ENCODE measurements at places on chromosomes 6 and 20.

GRCh38 chr20:15544742-15545141, 1028.5 kb downstream of the KIF16B start:
- no peak for DNase-seq

DNA sequence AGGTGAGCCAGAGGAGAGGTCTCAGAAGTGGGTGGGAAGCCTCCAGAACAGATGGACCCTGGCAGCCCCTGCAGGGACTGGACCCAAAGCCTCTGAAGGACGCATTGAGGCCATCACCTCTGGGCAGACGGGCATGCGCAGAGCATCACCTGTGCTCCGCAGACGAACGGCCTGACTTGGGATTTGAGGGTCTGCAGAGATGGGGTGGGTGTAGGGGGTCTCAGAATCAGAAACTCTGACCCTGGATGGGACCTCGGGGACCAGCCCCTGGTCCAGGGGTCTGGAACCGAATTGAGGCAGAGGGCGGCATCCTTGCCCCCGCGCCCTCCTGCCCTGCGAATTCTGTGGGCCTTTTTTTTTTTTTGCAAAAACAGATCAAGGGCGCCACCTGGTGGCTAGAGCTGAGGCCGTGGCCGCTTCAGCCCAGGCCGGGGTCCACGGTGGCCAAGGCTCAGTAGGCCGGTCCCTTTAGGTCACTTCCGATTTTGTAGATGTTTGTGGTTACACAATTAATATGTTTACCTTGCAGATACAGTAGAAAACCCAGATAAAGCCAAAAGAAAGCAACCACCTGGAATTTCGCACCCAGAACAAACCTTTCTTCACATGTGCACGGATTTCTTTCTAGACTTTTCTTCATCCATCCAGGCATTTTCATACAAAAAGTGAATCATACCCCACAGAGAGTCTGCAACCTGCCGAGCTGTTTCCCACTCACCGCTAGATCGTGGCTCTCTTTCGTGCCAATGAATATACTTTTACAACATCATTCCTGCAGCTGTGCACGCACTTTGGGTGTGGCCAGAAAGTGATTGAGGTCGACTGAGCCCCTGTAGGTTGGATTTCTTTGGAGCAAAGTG, 25.9 kb downstream of the ZBP1 start:
- no peak for DNase-seq

GRCh38 chr6:79614326-79615305, 16.5 kb upstream of the SH3BGRL2 start:
- DNase-seq: no peak

- DNase-seq: no peak
These were observed 70.5 kb upstream of the HINT3 start for GRCh38 chr6:125886021-125886420.

DNA sequence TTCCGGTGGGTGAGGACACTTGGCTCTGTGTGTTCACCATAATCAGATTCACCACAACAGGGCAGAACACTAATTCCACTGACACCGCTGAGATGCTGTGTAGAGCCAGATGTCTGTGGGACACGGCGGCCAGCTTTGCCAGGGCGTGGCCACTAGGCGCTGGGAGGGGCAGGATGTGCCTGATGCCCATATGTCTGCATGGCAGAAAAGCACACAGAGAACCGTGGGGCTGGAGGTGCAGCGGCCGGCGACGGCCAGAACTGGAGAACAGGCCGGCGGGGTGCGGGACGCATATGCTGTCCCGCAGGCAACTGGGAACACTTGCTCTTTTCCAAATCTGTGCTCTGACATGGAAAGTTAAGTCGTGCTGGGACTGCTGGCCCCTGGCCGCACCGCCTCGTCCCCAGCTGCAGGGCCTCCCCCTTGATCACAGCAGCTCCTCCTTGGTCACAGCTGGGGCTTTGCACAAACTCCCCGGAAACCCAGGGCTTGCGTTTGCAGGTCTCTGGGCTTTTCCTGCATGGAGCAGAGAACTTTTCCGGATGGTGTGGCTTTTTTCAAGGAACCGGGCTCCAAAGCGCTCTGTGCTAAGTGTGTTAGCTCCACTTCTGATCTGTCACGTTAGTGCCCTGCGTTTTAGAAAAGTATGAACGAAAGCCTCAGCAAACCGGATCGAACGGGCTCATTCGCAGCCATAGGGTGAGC, 31.1 kb downstream of the NTSR1 start:
- DNase-seq: no peak

- no peak for DNase-seq
These were observed 193.3 kb downstream of the SASH1 start for GRCh38 chr6:148535976-148536375.

DNA sequence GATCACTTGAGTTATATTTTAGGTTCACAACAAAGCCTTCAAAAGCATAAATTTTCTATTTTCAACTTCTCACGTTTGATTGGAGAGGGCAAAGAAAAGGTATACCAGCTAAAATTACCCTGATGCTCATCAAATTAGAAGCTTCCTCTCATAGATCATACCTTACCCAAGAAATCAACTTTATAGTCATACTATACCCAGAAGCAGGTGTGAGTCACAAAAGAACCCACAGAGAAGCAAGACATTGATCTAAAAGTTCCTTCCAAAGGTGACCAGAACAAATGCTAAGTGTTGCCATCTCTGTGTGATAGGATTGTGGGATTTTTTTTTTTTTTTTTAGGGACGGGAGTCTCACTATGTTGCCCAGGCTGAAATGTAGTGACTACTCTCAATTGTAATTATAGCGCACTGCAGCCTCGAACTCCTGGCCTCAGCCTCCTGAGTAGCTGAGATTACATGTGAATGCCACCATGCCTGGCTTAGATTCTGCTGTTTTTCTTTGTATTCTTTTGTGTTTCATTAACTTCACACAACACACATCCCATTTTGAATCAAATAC, 3.3 kb downstream of the EIF2S2 start:
- DNase-seq: no peak

- DNase-seq: no peak
These were observed 49.9 kb downstream of the FAM50B start for GRCh38 chr6:3899061-3899460.

DNA sequence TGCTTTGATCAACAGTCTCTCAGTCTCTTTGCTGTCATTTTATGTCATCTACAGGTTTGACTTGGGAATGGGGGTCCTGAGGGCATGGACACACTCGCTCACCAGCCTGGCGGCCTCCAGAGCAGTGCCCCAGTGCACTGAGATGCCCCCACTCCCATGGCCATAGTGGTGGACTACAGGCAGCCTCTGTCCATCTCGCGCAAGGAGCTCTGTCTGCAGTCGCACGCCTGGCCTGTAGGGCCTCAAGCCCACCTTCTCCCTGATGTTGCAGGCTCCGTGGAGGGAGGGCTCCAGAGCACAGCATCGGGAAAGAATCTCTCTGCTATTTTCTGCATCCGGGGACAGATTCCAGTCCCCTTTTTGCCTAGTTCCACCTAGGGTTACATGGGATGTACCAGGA, 22.6 kb downstream of the DDO start:
- no peak for DNase-seq

GRCh38 chr6:27814665-27815424, 97.4 kb downstream of the OR2B2 start:
- DNase-seq: no peak

DNA sequence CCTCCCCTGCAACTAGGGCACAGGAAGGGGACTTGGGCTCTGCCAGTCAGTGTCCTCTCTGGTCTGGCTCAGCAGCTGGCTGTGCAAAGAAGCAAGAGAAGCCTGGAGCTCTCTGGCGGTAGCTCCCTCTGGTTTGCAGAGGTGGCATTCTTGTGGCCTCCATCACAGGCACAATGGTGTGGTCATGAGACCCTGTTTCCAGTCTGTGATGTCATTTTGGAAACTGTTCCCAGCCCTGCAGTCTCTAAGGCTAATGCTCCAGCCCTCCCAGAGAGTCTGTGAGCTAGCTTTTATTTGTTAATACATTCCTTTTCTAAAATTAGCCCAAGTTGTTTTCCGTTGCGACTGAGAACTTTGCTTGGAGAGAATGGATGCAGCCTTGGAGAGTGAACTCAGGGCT, 69.5 kb upstream of the FOXQ1 start:
- DNase-seq: peak; percentile 31

- no peak for DNase-seq
These were observed 476 bp downstream of the IGF2R start for GRCh38 chr6:159969204-159969912.

DNA sequence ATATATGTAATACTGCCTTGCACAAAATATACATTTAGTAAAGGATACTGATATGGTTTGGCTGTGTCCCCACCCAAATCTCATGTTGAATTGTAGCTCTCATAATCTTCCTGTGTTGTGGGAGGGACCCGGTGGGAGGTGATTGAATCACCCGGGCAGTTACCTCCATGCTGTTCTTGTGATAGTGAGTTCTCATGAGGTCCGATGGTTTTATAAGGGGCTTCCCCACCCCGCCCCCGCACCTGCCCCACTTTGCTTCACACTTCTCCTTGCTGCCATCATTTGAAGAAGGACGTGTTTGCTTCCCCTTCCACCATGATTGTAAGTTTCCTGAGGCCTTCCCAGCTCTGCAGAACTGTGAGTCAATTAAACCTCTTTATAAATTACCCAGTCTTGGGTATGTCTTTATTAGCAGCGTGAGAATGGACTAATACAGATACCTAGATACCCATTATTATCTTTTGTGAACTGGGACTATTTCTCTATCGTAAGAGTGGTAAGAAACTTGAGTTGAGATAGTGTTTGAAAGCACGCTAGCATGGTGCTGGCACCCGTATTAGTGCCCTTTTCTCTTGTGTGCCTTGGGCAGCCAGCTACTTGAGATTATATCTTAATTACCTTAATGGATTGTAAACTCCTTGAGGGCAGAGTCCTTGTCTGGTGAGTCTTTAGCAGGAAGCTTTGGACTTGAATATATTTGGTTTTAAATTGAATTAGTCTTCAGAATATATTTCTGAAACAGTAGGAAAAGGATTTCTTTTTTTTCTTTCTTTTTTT, 25.6 kb downstream of the TOP1 start:
- DNase-seq: no peak

DNA sequence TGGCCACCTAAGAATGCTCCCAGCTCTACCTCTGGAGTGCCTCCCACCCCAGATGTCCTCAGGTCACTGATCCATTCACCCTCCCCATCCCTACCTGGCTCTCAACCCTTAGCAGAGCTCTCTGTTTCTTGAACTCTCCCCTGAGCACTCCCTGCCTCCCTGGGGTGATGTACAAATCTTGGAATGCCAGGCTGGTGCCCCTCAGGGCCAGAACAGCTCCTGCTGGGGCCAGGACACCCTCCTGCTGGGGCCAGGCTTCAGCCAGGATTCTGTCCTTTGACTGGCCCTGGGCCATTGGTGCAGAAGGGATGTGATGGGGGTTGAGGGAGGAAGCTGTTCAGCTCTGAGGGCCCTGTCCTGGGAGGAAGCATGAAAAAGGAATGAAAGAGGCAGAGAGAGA, 30.0 kb downstream of the MYT1 start:
- no peak for DNase-seq

DNA sequence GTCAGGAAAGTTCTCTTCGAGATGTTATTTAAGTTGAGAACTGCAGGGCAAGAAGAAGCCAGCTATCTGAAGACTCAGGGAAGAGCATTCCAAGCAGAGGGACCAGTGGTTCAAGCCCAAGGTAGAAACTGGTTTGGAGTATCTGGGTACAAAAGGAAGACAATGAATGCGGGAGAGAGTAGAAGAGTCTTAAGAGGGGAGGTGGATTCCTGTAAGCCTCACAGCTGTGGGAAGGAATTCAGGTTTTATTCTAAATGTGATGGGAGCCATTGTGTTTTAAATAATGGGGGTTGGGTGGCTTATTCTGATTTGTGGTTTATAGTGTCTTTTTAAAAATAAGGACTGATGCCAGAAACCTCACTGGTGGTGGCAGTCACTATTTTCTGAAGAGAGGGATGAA, 37.6 kb upstream of the TENT5A start:
- DNase-seq: no peak

DNA sequence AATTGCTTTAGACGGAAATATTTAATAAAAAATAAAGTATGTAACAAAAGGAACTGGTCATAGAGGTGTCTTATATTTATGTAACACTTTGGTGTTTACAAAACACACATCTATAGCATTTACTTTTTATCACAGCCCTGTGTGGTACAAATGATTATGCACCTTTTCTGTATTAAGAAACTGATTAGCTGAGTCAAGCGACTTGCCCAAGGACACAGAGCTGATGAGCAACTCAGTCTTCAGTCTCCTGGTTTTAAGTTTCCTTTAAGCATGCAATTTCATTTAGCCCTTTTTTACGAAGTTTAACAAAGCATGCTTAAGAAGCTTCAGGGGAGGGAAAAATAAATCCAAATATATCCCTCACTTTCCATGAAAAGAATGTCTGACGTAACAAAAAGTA, 2.5 kb downstream of the DCDC2 start:
- DNase-seq: no peak

GRCh38 chr20:52747845-52748284, 224.3 kb upstream of the TSHZ2 start:
- DNase-seq: no peak

- no peak for DNase-seq
These were observed 14.8 kb upstream of the CST1 start for GRCh38 chr20:23765578-23765977.

DNA sequence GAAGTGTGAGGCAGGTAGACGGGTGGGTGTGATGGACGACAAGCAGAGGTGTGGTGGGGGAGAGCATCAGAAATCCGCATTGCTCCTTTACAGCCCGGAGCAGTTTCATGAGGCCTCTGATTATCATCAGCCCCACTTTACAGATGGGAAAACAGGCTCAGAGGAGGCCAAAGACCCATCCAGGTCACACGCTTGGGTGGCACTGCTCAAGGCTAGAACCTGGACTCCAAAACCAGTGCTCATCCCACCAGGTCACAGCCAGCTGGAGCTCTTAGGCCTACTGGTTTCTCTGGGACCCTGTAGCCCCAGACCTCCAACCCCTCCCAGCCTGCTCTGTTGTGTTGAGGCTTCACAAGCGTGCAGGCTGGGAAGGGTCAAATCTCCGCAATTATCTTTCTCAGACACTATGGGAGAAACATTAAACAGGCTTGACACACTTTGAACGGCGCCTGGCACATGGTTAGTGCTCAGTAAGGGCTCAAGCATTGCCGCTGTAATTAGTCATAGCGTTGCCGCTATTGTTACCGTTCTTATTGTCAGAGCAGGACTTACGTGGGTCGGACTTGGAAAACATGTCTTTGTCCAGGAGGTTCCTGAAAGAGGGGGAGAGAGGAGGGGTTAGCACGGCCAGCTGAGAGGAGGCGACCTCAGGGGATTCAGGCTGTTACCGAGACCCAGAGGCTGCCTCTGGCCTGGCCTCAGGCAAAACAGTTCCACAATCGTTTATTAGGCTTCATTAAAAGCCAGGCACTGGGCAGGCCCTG, 16.6 kb downstream of the CPNE5 start:
- DNase-seq: no peak

- DNase-seq: no peak
These were observed 77.9 kb upstream of the RALY start for GRCh38 chr20:33915726-33916331.

- peak; percentile 50 for DNase-seq
These were observed 113.3 kb downstream of the TASP1 start for GRCh38 chr20:13525225-13525940.

DNA sequence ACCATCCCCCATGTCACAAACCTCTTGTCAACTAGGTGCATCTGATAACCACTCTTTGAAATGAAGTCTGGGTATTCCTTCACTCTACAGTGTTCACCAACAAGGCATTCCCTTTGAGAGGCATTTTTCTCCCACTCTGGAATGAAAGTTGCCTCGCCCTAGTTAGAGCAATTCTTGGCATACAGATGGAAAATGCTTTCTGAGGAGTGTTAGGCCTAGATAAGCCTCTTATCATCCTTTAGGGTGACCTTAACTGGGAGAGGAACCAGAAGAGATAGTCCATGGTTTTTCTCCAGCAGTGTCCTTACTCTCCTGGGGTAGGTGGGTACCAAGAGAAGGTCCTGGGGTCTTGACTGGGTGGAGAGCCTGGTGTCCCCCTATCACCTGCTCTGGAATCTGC, 14.8 kb downstream of the CLIC5 start:
- no peak for DNase-seq

Measured in smooth muscle cell of the brain vasculature (primary cell).